ENCODE measurements at places on chromosomes 13 and 19.

GRCh38 chr13:109400209-109400608 is 386.2 kb downstream of the IRS2 start:
- no peak for DNase-seq

DNA sequence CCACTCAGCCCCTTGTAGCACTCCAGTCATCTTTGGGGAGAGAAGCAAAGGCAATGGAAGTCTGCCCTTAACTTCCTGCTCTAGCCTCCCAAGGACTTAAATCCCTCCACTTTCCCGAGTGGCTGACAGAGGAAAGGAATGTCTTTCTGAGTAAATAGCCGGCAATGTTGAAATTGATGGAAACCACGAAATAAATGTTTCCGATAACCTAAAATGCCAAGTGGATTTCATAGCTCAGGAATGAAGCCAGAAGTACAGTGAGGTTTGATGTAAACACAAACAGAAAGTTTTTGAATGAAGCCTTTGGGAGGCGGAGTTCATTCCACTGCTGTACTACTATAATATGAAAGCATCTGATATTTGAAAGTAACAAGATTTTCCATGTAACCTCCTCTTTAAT is 14.0 kb upstream of the TBC1D4 start:
- no peak for DNase-seq

DNA sequence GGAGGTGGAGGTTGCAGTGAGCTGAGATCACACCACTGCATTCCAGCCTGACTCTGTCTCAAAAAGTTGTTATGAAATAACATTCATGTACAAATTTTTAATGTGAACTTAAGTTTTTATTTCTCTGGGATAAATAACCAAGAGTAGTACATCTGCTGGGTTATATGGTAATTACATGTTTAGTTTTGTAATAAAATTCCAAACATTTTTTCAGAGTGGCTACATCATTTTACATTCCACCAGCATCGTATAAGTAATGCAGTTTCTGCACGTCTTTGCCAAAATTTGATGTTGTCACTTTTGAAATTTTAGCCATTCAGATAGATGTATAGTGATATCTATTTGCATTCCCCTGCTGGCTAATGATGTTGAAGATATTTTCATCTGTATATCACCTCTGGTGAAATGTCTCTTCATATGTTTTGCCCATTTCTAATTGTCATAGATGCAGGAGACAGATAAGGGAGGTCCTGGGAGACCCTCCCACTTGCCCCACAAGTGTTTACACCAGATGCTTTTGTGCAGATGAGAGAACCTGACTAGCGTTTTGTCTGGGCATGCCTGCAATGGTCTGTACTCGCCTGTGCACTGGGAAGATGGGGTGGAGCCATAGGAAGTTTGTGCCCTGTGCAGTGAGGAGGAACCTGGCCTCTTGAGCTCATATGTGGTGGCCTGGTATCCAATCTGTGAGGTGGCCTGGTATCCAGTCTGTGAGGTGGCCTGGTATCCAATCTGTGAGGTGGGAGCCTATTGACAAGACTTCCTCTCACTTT is 12.7 kb upstream of the KBTBD6 start:
- DNase-seq, result no peak

GRCh38 chr13:28370448-28370847 is 124.5 kb downstream of the FLT1 start:
- DNase-seq, result no peak

- no peak for DNase-seq
Measured at GRCh38 chr13:32657309-32657708, 71.1 kb downstream of the PDS5B start.

DNA sequence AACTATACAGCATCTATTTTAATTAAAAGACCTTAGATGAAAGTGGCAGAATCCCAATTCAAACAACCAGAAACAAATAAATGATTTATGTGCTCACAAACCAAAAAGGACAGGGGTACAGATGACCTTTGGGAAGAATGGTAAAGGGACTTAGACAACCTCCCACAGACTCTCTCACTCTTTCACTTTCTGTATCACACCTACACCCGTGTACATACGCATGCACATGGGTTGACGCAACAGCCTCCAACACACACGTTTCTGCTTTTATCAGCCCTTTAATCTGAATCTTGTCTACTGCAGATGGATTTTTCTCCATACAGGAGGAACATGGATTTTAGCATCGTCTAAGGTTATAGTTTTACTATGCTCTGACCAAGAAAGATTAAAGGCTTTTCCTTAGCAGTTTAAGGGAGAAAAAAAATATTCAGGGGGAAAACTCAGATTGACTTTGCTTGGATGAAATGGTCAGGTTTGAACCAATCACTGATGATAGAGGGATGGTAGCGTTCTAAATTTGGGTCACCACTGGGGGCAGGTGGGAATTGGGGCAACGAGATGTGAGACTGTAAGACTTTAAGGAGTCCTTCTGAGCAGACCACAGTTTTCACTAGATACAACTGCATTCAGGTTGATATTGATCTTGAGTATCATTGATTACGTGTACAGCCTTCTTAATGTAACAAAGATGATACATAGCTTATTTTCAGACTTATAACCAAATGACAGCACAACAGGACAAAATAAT is 166.1 kb downstream of the ITGBL1 start:
- DNase-seq, result no peak

- DNase-seq, result no peak
Measured at GRCh38 chr13:33512880-33513554, 227.5 kb upstream of the STARD13 start.

DNA sequence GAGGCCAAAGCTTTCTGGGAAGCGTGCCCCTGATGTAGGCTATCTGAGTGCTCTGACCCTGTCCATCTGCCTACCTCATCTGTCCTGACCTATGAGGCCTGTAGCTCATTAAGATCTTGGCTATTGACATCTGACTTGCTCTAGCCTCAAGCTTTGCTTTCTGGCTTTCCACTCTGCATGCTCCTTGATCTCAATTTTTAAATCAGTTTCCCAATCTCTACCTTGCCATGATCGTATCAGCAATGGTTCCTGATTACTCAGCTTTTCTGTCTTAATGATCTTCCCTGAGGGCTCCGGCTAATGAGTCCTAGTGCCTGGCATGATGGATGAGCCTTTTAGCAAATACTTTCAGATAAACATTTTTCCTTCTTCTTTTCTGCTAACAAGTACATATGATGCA is 262.0 kb downstream of the NDFIP2 start:
- no peak for DNase-seq

GRCh38 chr13:21478881-21479808 is 20.0 kb upstream of the ZDHHC20 start:
- DNase-seq, result peak; percentile 54

DNA sequence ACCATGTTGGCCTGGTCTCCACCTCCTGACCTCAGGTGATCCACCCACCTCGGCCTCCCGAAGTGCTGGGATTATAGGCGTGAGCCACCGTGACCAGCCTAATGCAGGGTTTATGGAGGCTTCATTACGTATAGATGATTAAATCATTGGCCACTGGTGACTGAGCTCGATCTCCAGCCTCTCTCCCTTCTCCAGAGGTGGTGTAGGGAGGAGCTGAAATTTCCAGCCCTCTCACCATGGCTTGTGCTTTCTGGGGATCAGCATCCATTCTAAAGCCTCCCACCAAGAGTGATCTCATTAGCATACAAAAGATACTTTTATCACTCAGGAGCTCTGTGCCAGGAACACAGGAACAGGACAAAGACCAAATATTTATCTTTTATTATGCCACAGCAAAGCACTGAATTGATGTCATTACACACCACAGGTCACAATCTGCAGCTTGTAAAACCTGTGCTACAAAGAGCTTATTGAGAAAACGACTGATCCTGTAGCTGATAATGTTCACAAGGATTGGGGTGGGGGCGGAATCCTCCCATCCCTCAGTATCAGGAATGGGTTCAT is 32.4 kb downstream of the RHPN2 start:
- no peak for DNase-seq
